ENCODE measurements at places on chromosomes 13 and 19.

DNA sequence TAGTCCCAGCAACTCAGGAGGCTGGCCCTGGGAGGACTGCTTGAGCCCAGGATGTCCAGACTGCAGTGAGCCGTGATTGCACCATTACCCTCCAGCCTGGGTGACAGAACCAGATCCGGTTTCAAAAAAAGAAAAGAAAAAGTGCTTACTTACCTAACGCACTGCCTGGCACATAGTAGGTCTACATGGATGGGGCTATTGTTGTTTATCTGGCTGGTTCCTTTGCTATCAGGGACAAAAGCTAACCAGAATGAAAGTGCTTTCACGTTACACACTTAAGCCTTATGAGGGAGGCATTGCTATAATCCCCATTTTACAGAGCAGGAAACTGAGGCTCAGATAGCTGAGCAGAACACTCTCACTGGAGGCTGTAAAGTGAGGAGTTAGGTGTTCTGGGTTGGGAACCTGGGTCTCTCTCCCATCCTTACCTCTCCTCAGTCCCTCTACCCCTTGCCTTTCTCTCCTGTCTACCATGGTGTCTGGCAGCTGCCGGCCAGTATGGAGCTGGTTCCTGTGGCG lies 2.8 kb downstream of the DNM2 start:
- DNase-seq: no peak

GRCh38 chr19:39941615-39942365 lies 7.4 kb upstream of the FCGBP start:
- DNase-seq: peak; percentile 85

GRCh38 chr13:27482983-27483382 lies 32.6 kb upstream of the MTIF3 start:
- DNase-seq: peak; percentile 26

GRCh38 chr13:50693727-50694126 lies 149.8 kb downstream of the DLEU7 start:
- no peak for DNase-seq

DNA sequence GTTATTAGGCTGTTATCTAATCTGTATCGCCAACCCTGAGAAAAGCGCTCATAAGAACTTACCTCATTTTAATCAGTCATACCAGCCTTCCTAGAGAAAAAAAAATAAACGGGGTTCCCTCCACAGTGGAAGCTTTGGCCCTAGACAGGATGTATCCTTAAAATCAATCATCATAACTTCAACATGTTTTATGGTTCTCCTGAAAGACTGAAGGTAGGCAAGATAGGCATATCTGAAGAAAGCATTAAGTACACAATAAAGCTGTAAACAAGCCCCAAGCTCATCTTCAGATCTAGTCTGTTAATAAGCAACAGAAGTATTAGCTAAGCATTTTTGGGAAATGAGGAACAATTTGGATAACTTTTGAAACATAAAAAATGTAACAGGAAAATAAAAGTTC lies 18.7 kb upstream of the SERP2 start:
- DNase-seq: no peak

DNA sequence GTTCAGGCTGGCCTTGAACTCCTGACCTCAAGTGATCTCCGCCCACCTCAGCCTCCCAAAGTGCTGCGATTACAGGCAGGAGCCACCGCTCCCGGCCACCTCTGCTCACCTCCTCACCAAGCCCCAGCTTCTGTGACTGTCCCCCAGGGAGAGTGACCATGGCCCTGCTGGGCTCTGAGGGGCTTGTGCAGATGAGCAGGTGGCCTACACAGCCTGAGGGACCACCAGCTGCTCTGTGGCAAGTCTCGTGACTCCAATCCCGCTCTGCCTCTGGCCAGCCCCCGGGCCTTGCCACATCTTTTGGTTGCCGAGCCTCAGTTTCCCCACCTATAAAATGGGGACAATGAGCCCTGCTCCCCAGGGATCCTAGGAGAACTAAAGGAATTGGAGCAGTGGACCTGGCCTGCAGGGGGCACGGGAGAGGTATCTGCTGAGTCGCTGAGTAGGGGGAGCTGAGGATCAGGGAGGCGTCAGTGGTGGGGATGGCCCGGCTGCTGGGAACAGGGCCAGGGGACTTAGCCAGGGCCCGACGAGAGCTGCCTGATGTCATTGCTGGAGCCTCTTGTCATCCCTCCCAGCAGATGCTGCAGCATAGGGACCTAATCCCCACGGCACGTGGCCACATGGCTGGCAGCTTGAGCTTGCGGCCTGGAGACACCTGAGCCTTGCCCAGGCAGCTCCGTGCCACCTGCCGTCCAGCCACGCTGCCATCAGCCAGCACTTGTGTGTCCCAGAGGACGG lies 74.7 kb downstream of the GADD45B start:
- no peak for DNase-seq

GRCh38 chr19:15556634-15557181 lies 48.4 kb downstream of the CYP4F22 start:
- no peak for DNase-seq

DNA sequence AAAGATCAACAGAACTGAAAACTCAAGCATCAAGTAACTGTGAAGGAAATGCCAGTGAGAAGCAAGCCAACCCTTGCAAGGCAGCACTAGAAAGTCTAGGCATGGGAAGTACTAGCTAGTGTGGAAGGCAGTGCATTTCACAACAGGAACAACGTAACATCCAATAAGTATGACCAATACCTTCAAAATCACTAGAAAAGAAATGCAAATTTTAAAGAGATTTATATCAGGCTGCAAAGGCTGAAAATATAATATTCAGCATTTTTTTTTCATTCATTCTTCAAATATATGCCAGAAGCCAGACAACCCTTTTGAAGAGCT lies 121.9 kb downstream of the DLEU7 start:
- no peak for DNase-seq

DNA sequence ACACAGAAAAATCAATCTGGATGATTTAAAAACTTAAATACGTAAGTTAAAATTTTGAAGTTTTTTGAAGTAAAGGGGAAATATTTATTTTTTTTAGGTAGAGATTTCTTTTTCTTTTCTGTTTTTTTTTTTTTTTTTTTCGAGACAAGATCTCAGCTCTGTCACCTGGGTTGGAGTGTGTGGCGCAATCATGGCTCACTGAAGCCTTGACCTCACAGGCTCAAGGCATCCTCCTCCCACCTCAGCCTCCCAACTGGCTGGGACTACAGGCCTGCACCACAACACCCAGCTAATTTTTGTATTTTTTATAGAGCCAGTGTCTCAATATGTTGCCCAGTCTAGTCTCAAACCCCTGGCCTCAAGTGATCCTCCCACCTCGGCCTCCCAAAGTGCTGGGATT lies 120.4 kb upstream of the CLDN10 start:
- DNase-seq: no peak

DNA sequence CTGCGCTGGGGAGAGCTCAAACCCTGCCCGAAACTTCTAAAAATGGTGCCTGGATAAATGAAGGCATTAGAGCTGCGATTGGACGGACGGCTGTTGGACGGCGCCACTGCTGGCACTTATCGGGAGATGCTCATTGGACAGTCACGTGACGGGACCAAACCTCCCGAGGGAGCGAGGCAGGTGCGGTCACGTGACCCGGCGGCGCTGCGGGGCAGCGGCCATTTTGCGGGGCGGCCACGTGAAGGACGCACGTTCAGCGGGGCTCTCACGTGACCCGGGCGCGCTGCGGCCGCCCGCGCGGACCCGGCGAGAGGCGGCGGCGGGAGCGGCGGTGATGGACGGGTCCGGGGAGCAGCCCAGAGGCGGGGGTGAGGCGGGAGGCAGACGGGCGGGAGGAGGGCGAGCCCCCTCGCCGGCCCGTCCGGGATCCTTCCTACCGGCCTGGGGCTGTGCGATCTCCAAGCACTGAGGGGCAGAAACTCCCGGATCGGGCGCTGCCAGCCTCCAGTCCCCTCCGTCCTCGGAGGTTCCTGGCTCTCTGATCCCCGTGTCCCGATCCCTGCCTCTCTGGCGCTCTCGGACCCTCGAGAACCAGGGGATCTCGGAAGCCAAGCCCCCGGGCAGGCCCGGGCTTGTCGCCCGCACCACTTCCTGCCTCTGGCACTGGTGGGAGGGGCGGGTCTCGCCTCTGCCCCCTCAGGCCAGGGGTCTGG lies at the start of gene BAX:
Gene BAX, plus strand, starts transcription at position 281 of the 713 bp plus-strand sequence. Its CDS starts 54 bp downstream, at position 335.
- peak; percentile 86 for DNase-seq

GRCh38 chr13:109587689-109588088 lies 198.7 kb downstream of the IRS2 start:
- DNase-seq: no peak

- DNase-seq: no peak
These were observed 941 bp downstream of the MYPOP start for GRCh38 chr19:45901432-45901911.

DNA sequence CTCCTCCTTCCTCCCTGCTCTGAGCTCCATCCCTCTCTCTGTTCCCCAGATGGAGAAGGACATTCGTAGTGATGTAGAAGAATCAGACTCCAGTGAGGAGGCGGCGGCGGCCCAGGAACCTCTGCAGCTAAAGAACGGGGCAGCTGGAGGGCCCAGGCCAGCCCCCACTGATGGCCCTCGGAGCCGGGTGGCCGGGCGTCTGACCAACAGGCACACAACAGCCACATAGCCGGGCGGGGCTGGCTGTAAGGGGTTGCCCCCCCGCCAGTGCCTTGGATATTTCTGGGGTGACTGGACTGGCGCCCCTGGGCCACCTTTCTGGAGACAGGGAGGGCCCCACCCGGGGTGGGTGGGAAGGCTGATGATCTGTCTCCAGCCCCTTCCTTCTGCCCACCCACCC lies 46.3 kb downstream of the CD320 start:
- DNase-seq: no peak
